Stimulated activated CD4-positive, alpha-beta T cell treated with anti-CD3 and anti-CD28 coated beads, TNF-alpha, amount 100 ng/mL, for 48 hours (primary cell): ENCODE measurements at places on chromosomes 7 and 10.

DNA sequence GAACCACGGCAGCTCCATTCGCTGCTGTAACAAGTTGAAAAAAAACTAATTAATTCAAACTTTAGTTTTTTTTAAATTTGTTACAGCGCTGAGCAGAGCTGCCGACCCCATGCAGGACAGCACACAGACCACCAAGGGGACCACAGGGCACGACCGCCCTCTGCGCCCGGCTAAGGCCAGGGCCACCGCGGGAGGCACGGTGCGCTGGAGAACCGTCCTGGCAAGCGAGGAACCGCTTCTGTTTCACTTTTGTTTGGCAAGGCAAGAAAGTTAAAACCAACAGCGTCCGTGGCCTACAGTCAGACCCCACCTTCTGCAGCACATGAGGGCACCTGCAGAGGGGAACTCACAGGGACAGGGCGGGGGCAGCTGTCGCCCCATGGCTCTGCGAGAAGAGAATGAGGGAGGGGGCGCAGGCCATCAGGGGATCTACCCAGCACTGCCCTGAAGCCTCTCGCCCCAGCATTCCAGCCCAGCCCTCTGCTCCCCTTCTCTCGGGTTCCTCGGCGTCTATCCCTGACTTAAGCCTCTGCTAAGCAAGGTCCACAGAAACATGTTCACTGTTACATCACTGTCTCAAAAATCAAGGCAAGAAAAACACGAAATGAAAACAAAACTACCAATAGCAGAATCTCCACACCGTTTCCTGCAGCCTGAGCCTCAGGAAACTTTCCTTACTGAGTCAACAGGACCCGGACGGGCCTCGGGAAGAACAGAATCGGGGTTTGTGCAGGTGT is 204.4 kb downstream of the DIP2C start:
- no peak for DNase-seq

GRCh38 chr10:124649214-124649613 is 95.0 kb downstream of the FAM53B start:
- no peak for DNase-seq

DNA sequence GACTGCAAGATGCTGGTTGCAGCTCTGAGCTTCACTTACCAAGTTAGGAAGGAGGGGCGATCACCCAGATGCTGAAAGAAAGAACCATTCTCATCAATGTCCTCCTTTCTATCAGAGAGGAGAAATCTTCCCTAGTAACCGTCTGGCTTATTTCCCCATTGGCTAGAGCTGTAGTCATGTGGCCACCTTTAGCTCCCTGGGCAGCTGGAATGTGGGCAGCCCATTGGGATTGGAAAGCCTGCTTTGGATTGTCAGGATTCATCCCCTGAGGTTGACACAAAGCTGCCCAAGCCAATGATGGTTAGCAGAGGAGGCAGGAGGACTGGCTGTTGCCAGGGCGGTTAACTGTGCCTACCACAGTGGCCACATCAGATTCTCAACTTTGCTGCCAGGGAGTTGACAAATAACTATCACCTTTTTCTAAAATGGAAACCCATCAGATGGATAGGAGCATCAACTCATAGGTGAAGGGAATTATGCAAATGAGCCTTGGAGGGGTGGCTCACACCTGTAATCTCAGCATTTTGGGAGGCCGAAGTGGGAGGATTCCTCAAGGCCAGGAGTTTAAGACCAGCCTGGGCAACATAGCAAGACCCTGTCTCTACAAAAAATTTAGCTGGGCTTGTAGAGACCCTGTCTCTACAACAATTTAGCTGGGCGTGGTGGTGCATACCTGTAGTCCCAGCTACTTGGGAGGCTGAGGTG is 206.4 kb upstream of the GALNT17 start:
- DNase-seq: no peak

GRCh38 chr7:150754951-150755350 is 17.7 kb downstream of the GIMAP5 start:
- DNase-seq: no peak

GRCh38 chr7:44748948-44749731 is 493 bp downstream of the ZMIZ2 start:
- no peak for DNase-seq

- DNase-seq: no peak
These were observed 87.4 kb upstream of the FAM20C start for GRCh38 chr7:105002-105401.

- no peak for DNase-seq
These were observed 137.4 kb upstream of the CDC14C start for GRCh38 chr7:48786951-48787350.

DNA sequence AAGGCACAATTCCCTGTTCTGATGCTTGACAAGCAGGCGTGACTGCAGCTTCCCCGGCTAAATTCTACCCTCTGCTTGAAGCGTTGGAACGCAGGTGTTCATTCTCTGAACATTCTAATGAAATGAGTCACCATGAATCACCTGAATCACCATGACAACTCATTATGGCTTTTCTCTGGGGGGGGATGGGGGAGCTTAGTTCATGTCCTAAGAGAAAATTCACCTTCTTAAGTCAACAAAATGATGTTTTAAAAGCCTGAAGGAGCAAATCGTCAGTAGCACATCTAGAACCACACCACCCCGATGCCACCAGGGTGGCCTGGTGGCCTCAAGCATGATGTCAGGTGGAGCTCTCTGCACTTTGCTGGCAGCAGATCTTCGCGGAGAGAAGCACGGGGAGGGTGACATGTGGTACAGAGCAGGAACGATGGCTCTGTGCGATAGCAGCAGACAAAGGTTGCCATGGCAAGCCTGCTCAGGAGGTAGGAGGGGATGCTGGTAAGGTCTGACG is 33.7 kb downstream of the DDC start:
- no peak for DNase-seq

- no peak for DNase-seq
These were observed 76.0 kb upstream of the NKX6-2 start for GRCh38 chr10:132861884-132862461.

- DNase-seq: no peak
These were observed 73.8 kb upstream of the SLF2 start for GRCh38 chr10:100838986-100839385.

GRCh38 chr7:9189703-9190102 is 756.3 kb downstream of the NXPH1 start:
- DNase-seq: no peak

- no peak for DNase-seq
These were observed 4.0 kb upstream of the MRPS24 start for GRCh38 chr7:43873300-43873699.

DNA sequence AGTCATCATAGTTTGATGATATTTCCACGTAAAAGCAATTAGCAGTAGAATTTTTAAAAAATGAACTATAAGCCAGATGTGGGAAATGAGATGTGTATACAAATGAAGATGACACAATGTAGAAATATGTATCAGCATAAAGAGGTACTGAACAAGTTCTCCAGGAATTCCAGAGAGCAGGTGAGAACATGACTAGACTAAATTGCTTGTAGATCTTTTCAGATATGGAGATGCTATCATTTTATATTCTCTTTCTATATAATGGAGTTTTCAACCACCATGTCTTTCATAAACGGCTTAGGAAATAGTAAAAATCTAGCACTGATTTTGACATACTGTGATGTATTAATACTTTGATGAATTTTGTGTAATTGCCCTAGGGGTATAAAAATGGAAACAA is 130.9 kb downstream of the SEMA3D start:
- no peak for DNase-seq

DNA sequence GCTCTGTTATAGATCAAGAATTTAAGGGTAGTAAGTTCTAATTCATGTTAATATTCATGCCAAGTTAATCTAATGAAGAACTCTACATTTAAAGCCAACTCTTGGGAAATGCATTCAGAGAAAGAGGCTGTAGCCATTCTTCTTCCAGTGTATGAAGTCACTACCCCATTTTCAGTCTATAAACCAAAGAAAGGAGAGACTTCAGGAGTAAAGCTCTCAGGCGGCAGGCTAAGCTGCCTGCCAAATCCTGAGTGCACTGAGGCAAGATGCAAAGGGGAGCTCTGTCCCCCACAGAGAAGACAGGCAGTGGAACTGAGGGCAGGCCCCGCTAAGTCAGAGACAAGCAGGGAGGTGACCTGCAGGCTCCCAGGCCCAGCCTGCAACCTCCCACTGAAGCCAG is 41.5 kb downstream of the SLIT1 start:
- no peak for DNase-seq

DNA sequence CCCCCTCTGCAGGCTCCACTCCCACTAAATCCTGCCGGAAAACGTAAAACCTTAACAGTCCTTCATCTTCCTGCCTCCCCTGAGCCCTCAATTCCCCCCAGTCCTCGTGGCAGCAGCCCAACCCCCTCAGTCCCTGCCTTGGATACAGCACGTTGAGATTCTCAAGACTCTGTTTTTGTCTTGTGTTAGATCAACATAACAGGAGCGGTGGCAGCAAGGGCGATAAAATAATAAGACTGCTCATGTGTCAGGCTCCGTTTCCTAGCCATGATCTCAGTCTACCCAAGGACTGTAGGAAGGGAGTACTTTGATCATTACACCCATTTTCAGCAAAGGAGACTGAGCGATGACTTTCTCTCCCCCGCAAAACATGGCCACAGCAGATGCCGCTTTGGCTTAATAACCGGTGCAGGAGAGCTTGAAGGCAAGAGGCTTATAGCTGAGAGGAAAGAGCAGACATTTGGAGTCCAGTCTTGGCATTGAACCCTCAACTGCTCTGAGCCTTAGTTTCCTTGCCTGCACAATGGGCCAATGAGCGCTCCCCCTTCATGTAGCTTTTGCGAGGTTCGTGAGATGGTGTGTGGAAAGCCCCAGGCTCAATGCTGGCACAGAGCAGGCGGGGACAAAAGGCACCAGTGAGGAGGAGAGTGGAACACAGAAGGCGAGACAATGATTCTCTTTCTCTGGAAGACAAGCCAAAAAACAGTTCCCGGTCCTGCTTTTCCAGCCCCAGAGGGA is 42.1 kb upstream of the PCBD1 start:
- no peak for DNase-seq

DNA sequence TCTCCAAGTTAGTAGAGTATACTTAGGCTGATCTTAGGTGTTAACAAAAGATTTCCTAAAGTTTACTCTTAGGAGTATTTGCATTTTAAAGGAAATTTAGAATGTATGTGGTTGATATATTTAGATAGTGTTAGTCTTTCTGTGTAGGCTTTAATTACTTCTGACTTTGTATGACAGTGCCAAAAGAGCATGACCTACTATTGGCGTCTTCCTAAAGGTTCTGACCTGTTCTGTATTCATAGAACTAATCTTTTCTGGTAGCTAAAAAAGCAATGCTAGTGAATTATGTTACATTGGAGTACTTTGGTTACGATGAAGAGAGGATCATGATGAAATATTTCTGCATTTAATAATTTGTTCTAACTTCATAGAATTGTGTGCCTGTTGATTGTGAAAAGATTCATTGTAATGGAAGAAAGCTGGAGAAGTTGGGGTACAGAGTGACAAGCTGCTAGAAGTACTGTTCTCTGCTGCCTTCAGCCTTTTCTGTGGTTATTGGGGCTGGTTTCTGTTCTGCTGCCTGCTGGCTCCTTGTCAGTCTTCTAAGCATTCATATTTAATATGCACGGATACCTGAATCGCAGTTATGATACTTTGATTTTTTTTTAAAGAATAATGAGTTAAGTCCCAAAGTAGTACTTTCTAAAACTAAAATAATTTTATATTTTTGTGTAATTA is 13.2 kb downstream of the WAC start:
- DNase-seq: no peak

- no peak for DNase-seq
These were observed 311.2 kb upstream of the GNAI1 start for GRCh38 chr7:79823246-79823951.

DNA sequence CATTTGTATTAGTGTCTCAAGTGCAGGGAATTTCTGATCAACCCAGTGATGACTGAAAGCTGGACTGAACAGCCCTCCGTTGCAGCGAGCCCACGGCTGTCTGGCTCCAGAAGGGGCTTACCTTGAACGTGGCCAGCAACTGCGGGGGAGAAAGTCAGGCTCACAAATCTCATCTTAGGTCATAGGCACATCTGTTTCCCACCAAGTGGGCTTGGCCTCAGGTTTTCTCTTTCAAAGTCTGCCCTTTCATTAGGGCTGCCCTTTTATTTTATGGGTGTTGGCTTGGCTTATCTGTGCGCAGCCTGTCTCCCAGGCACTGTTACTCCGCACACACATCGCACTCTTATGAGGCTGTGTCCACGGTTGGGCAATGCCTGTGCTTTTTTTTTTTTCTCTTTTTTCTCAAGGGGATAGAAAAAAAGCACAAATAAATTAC is 178.0 kb downstream of the JCAD start:
- no peak for DNase-seq

DNA sequence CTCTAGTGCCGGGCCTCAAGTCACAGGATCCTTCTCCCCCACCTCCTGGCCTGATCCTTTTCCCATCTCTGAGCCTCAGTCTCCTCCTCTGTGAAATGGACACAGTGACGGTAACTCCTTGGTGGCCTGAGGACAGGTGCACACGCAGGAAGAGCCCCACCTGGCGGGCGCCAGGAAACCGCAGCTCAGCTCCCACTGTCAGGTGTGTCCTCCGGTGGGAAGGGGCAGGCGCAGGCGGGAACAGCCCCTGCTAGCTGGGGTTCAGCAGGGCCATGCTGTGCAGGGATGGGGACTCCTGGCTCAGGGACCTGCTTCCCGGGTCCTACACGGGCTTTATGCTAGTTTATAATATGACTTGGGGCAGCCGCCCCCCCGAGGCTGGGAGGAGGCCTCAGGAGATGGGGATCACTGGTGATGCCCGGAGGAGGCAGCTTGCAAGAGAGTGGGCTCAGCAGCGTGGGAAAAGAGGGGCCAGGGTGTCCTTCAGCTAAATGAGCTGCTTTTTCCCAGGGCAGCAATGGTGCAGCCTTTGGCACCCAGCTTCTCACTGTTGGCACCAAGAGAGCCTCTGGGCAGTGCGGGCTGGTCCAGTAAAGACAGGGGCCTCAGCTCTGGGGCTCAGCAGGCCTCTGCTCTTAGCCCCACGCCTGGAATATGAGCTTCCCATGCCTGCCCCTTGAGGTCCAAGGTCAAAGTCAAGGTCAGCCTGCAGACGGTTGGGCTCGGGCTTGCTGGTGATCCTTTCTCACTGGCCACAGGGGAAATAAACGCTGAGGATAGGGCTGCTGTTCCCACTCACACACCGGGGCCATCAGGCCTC is 68.0 kb upstream of the FAM20C start:
- DNase-seq: no peak

DNA sequence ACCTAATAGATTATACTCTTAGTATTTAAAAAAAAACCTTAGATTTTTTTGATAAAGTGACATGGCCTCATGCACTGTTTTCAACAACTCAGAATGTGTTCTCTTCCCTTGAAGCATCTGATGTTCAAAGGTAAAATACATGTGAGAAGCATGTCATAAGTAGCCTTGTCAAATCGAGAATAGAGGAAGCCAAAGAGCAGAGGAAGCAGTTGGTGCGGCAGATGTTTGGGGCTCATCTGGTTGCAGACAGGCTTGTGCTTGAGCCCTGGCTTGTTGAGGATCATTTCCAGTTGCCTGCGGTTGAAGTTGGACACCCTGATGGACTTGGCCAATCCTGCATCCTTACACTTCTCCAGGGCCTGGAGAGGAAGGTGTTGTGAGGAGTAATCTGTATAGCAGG is 59.2 kb downstream of the AKR1E2 start:
- DNase-seq: no peak

DNA sequence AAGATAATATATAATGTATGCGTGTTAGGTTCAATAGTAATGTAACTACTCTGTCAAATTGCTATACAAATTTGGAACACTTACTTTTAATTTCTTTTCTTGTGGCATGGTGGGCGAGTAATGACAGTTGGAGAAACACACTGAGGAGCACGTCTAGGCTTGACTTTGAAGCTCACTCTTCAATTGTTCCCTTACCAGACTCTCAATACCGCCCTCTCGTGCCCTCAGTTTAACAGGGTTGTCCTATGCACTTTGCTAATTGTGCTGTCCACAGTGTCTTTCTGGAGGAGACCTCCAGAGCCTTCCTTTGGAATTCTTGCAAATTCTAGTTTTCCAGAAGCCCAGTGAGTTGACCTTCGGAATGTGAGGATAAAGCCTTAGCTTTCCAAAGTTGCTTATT is 107.2 kb upstream of the RELN start:
- DNase-seq: no peak
